ENCODE measurements at places on chromosomes 11 and 22. TPM values are rescaled to one million over a fixed set of nuclear protein-coding genes. Genes with fewer than 3 reads are reported as not detected.

- DNase-seq = no peak
- H3K36me3 ChIP-seq = no peaks in the 10 kb centered on the region
- no peaks in the 10 kb centered on the region for H3K27me3 ChIP-seq
- H3K4me3 ChIP-seq = no peak overlapping the region
- H3K4me1 ChIP-seq = no peaks in the 10 kb centered on the region
- no peak overlapping the region for H3K27ac ChIP-seq
Observed at GRCh38 chr22:35628732-35629131, 11.6 kb upstream of the MB start.

MUC2 gene
- total RNA-seq = not detected

DNA sequence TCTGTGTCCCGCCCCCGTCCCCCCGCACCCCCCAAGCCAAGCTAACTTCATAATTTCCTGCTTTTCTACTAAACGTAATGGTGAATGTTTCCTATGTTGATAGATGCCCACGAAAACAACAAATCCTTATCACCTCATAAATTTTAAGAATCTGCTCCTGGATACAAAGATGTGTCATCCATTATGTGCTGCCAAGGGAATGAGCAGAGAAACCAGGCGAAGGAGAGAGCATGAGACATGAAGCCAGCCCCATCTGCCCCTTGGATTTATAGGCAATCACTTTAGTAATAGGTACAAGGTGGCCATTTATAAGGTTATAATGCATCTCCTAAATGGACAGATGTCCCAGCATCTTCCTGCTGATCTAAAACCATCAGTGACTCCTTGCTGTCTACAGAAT lies 30.3 kb downstream of the LAYN start:
- H3K4me3 ChIP-seq = no peak overlapping the region
- no peaks in the 10 kb centered on the region for H3K4me1 ChIP-seq
- H3K36me3 ChIP-seq = no peaks in the 10 kb centered on the region
- no peak overlapping the region for H3K27ac ChIP-seq
- no peak for DNase-seq

POU2F3 gene
- 1.1 TPM for total RNA-seq

APIP gene
- total RNA-seq = 31.3 TPM

DNA sequence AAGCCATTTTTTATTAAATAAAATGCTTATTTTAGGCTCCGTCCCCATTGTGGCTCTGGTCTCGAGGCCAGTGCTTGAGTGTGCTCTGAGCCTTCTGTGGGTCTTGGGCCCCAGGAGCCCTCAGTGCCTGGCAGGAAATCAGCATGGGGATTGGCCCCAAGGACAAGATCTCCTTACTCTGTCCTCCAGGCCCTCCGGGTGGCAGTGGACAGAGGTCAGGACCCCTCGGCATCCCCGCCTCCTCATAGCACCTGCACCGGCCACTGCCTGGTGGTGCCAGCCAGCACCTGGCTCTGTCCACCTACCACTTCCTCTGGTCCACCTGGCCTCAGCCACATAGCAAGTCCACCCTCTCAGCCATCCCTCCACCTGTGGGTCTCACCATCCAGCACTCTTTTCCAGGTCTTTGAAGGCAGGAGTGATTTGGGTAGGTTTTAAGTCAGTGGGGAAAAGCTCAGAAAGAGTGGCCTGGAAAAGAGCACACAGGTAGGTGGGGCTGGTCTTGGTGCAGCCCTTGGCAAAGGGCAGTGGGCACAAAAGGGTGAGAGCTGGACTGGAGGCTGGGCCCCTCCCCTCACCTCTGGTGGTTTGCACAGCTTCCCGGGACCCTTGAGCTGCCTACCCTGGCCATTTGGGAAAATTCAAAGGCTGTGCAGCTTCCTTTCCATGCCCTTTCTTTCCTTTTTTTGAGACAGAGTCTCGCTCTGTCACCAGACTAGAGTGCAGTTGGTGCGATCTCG lies 3.5 kb downstream of the CLDN5 start:
- 0 out of 3 replicates have a peak, but pooled peaks cover 6% of the 10 kb centered on the region for H3K36me3 ChIP-seq
- no peak for DNase-seq
- no peak overlapping the region for H3K4me3 ChIP-seq
- no peak overlapping the region for H3K27ac ChIP-seq

DNA sequence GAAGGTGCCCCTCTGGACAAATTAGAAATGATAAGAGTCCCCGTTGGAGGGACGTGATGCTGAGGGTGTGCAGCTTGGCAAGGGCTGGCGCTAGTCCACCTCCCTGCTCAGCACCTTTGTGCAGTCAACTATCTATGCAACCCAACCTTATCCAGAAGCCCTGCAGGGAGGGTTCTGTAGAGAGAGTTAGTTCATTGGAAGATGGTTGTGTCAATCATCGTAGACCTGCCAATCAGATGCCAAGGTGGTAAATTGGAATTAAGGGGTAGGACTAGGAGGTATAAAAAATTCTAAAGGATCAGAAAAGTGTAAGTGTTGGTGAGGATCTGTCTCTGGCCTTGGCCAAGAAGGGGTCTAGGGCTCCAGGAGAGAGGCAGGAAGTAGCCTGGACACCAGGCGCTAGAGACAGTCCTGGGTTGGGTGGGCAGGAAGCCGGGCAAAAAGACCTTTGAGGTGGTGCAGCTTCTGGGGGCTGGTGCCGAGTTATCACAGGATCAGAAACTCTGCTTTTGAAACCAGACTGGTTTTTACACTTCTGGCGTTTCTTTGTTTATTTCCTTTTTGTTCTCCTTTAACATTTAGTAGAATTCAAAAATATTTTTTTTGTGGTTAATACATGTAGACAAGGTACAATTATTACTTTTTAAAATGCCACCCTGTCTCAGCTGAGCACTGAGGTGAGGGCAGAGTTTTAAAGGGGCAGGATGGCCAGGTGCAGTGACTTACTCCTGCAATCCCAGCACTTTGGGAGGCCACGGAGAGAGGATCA lies 1.6 kb downstream of the C1QTNF6 start:
- peaks cover 7% of the 10 kb centered on the region for H3K36me3 ChIP-seq
- no peaks in the 10 kb centered on the region for H3K27me3 ChIP-seq
- H3K4me3 ChIP-seq = peak overlapping the region; percentile 38
- H3K4me1 ChIP-seq = peaks cover 5% of the 10 kb centered on the region
- H3K27ac ChIP-seq = no peak overlapping the region

DNA sequence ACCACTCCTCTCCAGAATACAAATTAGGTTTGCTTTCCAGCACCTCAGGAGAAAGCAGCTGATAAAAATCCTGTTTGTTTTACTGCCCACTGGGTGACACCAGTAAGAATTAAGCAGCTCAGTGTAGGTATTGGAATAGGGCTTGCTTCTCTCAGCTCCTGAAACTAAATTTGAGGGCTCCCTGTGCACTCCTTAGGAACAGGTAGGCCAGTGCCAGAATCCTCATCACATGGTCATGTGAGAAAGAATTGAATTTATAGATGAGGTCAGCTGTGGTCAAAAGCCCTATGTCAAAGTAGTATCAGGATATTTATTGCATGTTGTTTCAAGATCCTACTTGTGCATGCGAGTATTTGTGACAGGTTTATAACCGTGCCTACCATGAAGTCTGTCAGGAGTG lies 1.0 kb downstream of the PRSS23 start:
- H3K4me3 ChIP-seq = peak overlapping the region; percentile 83
- H3K27ac ChIP-seq = no peak overlapping the region
- H3K36me3 ChIP-seq = no peaks in the 10 kb centered on the region
- no peak for DNase-seq
- peaks cover 6% of the 10 kb centered on the region for H3K4me1 ChIP-seq

DNA sequence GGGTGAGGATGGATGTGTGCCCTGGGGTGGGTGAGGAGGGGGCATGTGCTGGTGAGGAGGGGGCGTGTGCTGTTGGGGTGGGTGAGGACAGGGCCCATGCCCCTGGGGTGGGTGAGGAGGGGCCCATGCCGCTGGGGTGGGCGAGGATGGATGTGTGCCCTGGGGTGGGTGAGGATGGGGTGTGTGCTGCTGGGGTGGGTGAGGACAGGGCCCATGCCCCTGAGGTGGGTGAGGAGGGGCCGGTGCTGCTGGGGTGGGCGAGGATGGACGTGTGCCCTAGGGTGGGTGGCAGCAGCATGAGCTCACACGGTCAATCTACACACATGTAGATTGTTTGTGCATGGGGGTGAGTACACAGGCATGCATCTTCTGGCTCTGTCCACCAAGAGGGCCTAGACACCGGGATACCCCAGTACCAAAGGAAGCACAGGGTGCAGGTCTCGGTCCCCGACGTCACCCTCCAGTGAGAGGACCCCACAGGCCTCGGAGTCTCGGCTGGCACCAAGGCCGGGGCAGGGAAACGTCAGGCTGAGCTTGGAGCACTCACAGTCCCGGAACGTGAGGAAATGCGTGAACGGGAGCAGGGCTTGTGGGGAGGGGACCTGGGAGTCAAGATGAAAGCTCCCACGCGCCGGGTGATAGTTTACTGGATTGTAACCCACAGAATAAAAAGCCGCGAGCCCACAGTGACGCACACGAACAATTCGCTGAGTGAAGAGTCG lies 37.4 kb upstream of the TOLLIP start:
- no peaks in the 10 kb centered on the region for H3K4me1 ChIP-seq
- H3K27me3 ChIP-seq = no peaks in the 10 kb centered on the region
- no peaks in the 10 kb centered on the region for H3K36me3 ChIP-seq
- no peak overlapping the region for H3K4me3 ChIP-seq
- DNase-seq = peak; percentile 16

DNA sequence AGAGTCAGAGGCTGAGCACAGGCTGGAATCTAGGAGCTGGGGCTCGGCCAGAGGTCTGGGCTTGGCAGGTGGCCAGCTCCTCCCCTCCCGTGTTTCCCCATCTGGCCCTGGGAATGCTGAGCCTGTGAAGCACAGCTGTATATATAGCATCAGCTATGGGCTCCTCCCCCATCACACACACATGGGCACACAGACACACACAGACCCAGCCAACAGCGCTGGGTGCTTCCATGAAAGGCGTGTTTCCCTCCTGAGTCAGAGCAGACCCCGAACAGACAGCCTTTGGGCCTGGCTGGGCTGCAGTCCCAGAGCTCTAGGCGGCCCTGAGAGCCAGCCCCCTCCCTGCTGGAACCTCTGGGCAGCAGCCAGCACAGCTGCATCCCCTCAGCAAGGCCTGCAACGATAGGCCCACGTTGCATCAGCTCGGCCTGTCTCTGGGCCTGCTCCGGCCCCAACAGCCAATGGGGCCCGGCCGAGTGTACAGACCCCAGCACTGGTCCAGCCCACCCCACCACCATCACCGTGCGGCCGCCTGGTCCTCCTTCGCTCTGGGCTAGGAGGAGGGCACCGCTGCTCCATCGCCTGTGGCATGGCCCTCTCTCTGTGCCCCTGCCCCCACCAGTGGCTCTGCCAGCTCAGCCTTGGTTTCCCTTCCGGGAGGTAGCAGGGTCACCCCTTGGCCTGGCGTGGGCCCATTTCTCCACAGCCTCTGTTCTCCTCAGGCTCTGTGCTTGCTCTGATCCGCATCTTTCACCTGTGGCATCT lies 7.6 kb upstream of the SERPINH1 start:
- no peaks in the 10 kb centered on the region for H3K27me3 ChIP-seq
- no peak overlapping the region for H3K27ac ChIP-seq
- peak overlapping the region; percentile 39 for H3K4me3 ChIP-seq
- H3K36me3 ChIP-seq = 0 out of 2 replicates have a peak, but pooled peaks cover under 1% of the 10 kb centered on the region

RAB36 gene
- total RNA-seq = 1.4 TPM

DNA sequence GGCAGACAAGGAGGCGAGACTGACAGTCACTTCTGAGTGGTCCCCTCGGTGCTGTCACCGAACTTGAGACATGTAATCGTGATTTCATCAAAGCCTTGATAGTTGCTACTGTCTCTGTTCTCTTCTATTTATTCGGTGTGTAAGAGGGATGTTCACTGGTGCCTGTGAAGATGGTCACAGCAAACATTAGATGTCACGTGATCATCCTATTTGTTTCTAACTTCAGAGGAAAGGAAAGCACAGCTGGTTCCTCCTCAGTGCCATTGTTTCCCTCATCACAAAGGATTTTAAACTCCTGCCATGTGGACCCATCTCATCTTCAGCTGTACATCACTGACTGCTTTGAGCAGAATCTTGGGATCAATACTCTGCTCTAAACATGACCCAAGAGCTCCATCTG lies 73.1 kb upstream of the CLMP start:
- no peak overlapping the region for H3K4me3 ChIP-seq
- no peaks in the 10 kb centered on the region for H3K27me3 ChIP-seq
- no peaks in the 10 kb centered on the region for H3K36me3 ChIP-seq
- H3K4me1 ChIP-seq = peaks cover 3% of the 10 kb centered on the region
- DNase-seq = no peak

DNA sequence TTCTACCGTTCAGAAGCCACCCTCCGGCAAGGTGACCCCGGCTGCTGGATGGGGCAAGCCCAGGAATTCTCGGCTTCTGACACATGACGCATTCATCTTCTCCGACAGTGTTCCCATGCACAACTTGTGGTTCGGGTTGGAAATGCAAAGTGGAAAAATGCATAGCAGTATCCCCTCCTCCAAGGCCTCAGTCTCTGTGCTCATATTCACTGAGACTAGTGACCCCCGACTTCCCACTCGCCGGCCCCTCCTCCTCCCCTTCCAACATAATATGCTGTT lies 70.0 kb upstream of the NTM start:
- DNase-seq = no peak
- H3K27me3 ChIP-seq = no peaks in the 10 kb centered on the region
- H3K4me3 ChIP-seq = no peak overlapping the region
- no peak overlapping the region for H3K27ac ChIP-seq
- H3K4me1 ChIP-seq = 0 out of 2 replicates have a peak, but pooled peaks cover 5% of the 10 kb centered on the region

DNA sequence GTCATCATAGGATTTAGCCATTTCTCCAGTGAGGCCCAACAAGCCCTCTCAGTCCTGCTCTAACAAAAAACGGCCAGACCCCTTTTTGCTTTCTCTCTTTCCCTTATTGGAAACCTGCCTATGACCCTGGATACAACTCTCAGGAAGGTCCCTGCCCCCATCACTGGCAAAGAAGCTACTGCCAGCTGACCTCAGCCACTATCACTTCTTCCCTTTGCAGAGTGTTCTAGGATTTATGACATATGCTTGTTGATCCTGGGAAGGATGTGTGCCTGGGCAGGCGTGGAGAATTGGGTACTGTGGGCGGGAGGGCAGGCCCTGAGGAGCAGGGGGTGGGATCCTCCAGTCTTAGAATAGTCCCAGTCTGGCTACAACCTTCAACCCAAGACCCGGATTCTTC lies 7.5 kb downstream of the PGAP2 start:
- no peak overlapping the region for H3K4me3 ChIP-seq
- DNase-seq = no peak
- H3K4me1 ChIP-seq = peaks cover 3% of the 10 kb centered on the region
- no peak overlapping the region for H3K27ac ChIP-seq
